ENCODE measurements at places on chromosomes 5 and 9. TPM values are rescaled to one million over a fixed set of nuclear protein-coding genes. Genes with fewer than 3 reads are reported as not detected.

DNA sequence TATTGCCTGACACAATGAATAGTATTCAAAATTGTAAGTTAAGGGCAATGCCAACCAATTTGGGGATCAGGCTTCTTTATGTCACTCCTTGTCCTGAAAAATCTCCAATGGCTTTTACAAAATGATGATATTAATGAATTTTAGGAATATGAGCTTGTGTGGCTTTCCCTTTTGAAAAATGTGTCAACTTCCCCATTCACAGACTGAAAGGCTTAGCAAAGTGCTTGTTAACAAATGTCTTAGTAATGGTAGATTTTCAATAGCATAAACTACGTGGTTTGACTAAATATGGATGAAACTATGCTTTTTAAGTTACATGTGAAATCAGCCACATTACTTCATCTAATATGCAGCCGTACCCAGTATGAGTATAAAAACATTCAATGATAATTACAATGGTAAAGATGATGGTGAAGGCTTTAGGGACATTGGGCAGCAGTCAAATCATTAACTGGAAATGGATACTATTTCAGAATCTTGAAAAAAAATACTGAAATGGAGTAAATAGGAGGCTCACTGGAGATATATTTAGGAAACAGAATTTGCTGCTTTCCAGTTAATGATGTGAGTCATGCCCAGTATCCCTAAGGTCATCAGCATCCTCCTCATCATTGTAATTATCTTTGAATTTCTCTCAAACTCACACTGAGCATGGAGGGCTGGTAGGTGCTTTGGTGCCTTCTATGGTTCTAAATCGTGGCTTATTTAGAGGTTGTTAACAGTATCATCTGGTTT lies 113.3 kb upstream of the ZNF608 start:
- H3K27ac ChIP-seq, result no peak overlapping the region
- no peaks in the 10 kb centered on the region for H3K27me3 ChIP-seq
- no peak overlapping the region for H3K4me3 ChIP-seq
- DNase-seq, result no peak
- no peaks in the 10 kb centered on the region for H3K36me3 ChIP-seq

DNA sequence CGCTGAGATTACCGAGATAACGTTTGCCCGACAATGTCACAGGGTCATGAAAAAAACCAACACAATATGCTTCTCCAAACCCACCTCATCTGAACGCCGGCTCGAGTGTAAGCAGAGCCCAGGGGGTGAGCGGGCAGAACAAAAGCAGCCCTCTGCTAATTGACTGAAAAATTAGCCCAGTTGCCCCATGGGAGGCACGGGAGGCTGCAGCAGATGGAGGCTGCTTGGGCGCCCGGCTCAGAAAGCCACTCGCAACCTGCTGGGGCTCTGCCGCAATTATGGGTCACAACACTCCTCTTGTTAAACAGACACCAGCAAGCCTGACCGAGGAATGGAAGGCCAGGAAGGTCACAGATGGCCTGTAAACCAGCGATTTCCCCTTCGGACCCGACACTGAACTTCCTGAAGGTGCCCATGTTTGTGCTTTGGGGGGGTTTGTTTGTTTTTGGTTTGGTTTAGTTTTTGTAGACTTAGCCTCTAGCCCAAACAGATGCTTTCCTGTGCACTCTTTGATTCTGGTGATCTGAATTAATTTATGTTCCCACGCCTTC lies 104.6 kb upstream of the IRX1 start:
- no peaks in the 10 kb centered on the region for H3K36me3 ChIP-seq
- no peaks in the 10 kb centered on the region for H3K4me1 ChIP-seq
- H3K4me3 ChIP-seq, result no peak overlapping the region
- no peaks in the 10 kb centered on the region for H3K27me3 ChIP-seq

DNA sequence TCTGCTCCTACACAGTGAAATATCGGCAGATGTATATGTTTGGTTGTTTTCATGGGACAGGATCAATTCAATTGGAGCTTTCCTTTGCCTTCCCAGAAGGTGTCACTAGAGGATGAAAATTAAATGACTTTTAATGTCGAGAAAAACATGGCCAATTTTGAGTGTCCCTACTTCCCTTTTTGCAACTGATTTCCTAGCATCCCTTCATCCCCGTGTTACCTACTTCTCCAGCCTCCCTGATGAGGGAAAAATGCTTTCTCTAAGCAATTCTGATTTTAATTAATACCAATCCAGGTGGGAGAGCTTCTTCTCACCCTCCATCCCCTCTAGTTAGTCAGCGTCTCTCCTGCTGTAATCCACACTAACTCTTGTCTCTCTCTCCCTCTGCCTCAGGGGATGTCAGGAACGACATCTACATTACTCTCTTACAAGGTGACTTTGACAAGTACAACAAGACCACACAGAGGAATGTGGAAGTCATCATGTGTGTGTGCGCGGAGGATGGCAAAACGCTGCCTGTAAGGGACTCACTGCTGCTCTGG lies 64.9 kb downstream of the DOCK2 start:
- no peak overlapping the region for H3K4me3 ChIP-seq
- H3K27me3 ChIP-seq, result no peaks in the 10 kb centered on the region
- DNase-seq, result no peak

DNA sequence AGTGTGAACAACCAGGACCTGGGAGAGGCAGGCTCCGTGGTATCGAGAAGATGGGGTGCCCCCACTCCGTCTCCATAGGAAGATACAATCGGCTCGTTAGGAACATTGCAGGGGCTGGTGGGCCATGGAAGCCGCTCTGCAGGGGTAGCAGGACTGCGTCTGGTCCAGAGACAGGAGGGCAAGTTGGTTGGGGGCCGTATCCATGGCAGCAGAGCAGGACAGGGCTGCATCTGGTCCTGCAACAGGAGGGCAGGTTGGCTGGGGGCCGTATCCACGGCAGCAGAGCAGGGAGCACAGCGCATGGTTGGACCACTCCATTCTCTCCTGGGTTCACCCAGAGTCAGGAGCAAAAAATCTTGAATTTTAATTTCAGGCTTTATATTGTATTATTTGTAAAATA lies 98.2 kb downstream of the ANKRD33B start:
- DNase-seq, result no peak
- peaks cover 3% of the 10 kb centered on the region for H3K4me1 ChIP-seq
- H3K27ac ChIP-seq, result no peak overlapping the region
- H3K27me3 ChIP-seq, result no peaks in the 10 kb centered on the region
- peaks cover 8% of the 10 kb centered on the region for H3K36me3 ChIP-seq

NUDT2 gene
- total RNA-seq, result 19.7 TPM

GRCh38 chr5:178193251-178193809 lies 6.2 kb upstream of the GMCL2 start:
- H3K27ac ChIP-seq, result no peak overlapping the region
- no peaks in the 10 kb centered on the region for H3K36me3 ChIP-seq
- H3K4me3 ChIP-seq, result no peak overlapping the region
- no peak for DNase-seq
- peaks cover 31% of the 10 kb centered on the region for H3K27me3 ChIP-seq

GRCh38 chr9:136091582-136092352 lies 3.3 kb downstream of the NACC2 start:
- no peaks in the 10 kb centered on the region for H3K36me3 ChIP-seq
- H3K4me3 ChIP-seq, result no peak overlapping the region
- no peak for DNase-seq
- peaks cover 19% of the 10 kb centered on the region for H3K27me3 ChIP-seq
- H3K4me1 ChIP-seq, result peaks cover 3% of the 10 kb centered on the region

DNA sequence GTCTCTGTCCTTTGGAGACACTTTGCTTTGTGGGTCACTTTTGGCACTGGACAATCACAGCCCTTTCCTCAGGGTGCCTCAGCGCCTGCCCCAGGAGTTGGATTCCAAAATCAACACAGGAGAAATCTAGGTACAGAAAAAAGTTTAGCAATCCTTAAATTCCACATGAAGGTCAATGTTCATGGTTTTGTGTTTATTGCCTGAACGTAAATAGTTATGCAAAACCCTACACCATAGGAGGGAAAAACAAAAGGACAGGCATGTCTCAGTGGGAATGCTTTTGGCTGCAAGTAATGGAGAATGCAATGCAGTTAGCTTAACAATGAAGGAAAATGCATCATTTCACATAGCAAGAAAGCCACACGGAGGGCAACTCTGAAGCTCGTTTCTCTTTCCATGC lies 6.5 kb upstream of the HMCN2 start:
- H3K27me3 ChIP-seq, result peaks cover 37% of the 10 kb centered on the region
- no peaks in the 10 kb centered on the region for H3K36me3 ChIP-seq
- DNase-seq, result no peak
- H3K4me3 ChIP-seq, result no peak overlapping the region

- H3K36me3 ChIP-seq, result no peaks in the 10 kb centered on the region
- H3K4me1 ChIP-seq, result peaks cover 82% of the 10 kb centered on the region
Measured at GRCh38 chr9:100086097-100086635, 12.6 kb downstream of the ERP44 start.

GRCh38 chr5:68378204-68378820 lies 162.8 kb downstream of the PIK3R1 start:
- H3K4me3 ChIP-seq, result no peak overlapping the region
- H3K27me3 ChIP-seq, result no peaks in the 10 kb centered on the region
- H3K27ac ChIP-seq, result no peak overlapping the region
- no peaks in the 10 kb centered on the region for H3K36me3 ChIP-seq
- H3K4me1 ChIP-seq, result peaks cover 33% of the 10 kb centered on the region
- no peak for DNase-seq

GRCh38 chr5:50564079-50564478 lies 102.4 kb upstream of the PARP8 start:
- H3K27ac ChIP-seq, result no peak overlapping the region
- no peak for DNase-seq
- peaks cover 10% of the 10 kb centered on the region for H3K4me1 ChIP-seq
- no peaks in the 10 kb centered on the region for H3K36me3 ChIP-seq
- no peak overlapping the region for H3K4me3 ChIP-seq
- H3K27me3 ChIP-seq, result no peaks in the 10 kb centered on the region

GRCh38 chr5:145941448-145942130 lies 5.2 kb downstream of the SH3RF2 start:
- peaks cover 24% of the 10 kb centered on the region for H3K27me3 ChIP-seq
- DNase-seq, result no peak
- H3K4me3 ChIP-seq, result no peak overlapping the region
- H3K36me3 ChIP-seq, result no peaks in the 10 kb centered on the region
- H3K4me1 ChIP-seq, result no peaks in the 10 kb centered on the region

GRCh38 chr9:29796291-29796952 lies 2223.1 kb upstream of the C9orf72 start:
- no peaks in the 10 kb centered on the region for H3K36me3 ChIP-seq
- no peak overlapping the region for H3K4me3 ChIP-seq
- DNase-seq, result no peak
- H3K27me3 ChIP-seq, result no peaks in the 10 kb centered on the region

OR1J2 gene
- total RNA-seq, result not detected

HTR4 gene
- not detected for total RNA-seq

- H3K27ac ChIP-seq, result no peak overlapping the region
- no peak for DNase-seq
- no peaks in the 10 kb centered on the region for H3K36me3 ChIP-seq
- H3K27me3 ChIP-seq, result peaks cover 11% of the 10 kb centered on the region
Measured at GRCh38 chr5:138622051-138622450, 46.9 kb upstream of the HSPA9 start.

- no peaks in the 10 kb centered on the region for H3K36me3 ChIP-seq
- H3K4me3 ChIP-seq, result no peak overlapping the region
- H3K27me3 ChIP-seq, result no peaks in the 10 kb centered on the region
- no peak overlapping the region for H3K27ac ChIP-seq
Measured at GRCh38 chr5:80504833-80505232, 16.9 kb downstream of the FAM151B start.
